Progenitor cell of endocrine pancreas (in vitro differentiated cells): ENCODE measurements at places on chromosomes 4 and X.

DNA sequence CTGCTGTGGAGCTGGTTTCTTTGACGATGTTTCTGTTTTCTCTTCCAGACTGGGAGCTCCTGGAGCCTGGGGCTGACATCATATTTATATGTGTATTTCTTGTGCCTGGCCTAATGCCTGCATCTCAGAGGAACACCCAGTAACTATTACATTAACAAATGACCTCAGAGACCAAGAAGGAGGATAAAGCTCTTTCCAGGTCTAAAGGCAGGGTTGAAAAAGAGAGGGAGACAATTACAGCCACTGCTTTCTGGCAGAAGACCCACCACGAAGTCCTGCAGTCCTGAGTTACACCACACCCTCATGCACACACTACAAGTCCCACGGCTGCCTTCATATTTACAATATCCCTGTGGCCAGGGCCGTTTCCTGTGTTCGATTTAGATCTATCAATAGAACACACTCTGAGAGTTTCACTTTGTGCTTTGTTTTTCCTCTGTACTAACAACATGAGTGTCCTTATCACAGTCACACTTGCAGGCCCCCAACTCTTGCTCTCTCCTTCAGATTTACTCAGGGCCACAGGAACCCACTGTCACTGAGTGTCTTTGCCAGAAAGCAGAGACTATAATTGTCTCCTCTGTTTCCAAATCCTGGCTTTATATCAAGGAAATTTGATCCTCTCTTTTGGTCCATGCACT lies 535.5 kb downstream of the MID1IP1 start:
- DNase-seq: no peak

GRCh38 chr4:6591781-6592180 lies 16.8 kb downstream of the MAN2B2 start:
- DNase-seq: no peak

- no peak for DNase-seq
Observed at GRCh38 chr4:153374442-153374841, 30.0 kb downstream of the MND1 start.

GRCh38 chrX:104018126-104018525 lies 4.6 kb upstream of the H2BW1 start:
- DNase-seq: no peak

GRCh38 chr4:48228949-48229348 lies 40.7 kb downstream of the TEC start:
- DNase-seq: no peak

DNA sequence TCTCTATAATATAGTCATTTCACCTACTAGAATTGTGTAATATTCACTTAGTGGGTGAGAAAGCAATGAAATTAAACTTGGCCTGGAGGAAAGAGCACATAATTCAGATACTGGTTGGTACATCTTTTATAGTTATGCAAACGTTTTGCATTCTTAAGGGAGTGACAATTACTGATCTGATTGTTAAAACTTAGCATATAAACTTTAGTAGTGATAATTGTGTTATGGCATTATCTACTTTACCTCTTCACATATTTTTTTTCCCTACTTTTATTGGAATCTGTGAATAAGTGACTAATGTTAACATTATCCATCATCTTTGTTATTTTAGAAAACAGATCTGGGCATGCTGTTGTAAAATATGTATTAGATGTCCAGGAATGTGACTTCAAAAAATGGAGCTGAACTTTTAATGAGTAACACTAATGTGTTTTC lies 217.4 kb upstream of the GIMD1 start:
- DNase-seq: no peak

GRCh38 chr4:172155838-172156345 lies 342.7 kb downstream of the GALNTL6 start:
- no peak for DNase-seq

GRCh38 chr4:138500869-138501268 lies 258.7 kb upstream of the SLC7A11 start:
- DNase-seq: no peak

DNA sequence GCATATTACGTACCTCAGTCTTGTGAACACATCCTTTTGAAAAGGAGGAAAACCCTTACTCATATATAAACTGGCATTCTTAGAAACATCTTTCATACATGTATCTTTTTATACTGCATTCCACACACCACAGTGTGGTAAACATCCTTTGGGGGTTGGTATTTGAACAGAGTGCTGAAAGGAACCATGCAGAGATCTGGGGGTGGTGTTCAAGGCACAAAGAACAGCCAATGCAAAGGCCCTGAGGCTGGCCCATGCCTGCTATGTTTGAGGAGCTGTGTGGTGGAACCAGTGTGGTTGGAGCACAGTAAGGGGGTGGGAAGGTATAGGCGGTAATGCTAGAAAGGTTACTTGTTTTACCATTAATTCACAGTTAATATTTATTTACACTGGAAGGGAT lies 2.0 kb downstream of the ELK1 start:
- no peak for DNase-seq

DNA sequence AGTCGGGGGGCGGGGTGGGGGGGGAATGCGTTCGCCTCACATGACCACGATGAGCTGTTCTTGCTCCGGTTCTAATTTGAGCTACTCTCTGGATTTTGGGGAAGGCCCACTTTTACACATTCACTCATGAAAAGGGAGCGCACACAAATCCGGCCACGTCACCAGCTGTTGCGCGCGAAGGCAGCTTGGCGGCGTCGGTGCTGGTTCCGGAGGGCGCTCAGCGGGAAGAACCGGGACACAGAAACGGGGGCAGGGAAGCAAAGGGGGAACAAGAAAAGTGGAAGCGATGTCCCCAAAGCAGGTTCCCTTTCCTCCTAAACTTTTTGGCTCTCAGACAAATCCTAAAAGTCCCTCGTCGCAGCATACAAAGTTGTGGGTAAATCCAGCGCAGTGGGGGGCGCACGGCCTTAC lies 605 bp downstream of the ANXA5 start:
- peak; percentile 10 for DNase-seq
